PC-3 (cell line): ENCODE measurements at places on chromosomes 5 and 9.
A peak's percentile ranks its signal among the peaks of the same experiment; 100 is the strongest.

DNA sequence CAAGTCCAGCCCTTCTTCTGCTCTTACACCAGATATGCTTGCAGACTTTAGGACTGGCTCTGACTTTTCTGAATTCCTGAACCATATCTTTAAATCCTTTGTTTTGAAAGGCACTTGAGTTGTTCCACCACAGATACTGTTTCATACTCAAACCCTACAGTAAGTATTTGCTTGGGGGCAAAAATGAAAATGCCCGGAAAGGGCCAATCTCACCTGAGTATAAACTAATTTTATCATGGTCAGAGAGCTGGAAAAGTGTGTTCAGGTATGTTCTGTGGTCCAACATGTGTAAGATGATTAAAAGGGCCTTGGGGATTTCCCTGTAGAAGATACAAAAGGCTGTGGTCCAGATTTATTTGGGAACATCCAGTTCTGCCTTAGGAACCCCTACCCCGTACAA, 225.2 kb downstream of the MAN2A1 start:
- DNase-seq, result no peak

- DNase-seq, result no peak
Observed at GRCh38 chr9:101027733-101028345, 688 bp upstream of the PLPPR1 start.

DNA sequence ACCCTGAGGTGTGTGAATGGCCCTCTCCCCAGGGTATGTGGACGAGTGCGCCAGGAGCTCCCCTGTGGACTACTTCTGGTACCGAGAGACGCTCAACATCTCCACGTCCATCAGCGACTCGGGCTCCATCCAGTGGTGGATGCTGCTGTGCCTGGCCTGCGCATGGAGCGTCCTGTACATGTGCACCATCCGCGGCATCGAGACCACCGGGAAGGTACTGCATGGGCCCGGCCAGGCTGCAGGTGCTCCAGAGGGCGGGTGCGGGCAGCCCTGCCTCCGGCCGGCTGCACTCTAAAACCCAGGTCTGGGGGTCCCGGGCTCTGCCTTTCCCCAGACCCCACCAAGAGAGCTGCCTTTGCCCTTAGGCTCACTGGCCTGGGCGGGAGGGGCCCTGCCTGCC, 10.9 kb downstream of the SLC6A19 start:
- DNase-seq, result no peak

GRCh38 chr9:131487621-131488031, 15.1 kb upstream of the POMT1 start:
- no peak for DNase-seq

DNA sequence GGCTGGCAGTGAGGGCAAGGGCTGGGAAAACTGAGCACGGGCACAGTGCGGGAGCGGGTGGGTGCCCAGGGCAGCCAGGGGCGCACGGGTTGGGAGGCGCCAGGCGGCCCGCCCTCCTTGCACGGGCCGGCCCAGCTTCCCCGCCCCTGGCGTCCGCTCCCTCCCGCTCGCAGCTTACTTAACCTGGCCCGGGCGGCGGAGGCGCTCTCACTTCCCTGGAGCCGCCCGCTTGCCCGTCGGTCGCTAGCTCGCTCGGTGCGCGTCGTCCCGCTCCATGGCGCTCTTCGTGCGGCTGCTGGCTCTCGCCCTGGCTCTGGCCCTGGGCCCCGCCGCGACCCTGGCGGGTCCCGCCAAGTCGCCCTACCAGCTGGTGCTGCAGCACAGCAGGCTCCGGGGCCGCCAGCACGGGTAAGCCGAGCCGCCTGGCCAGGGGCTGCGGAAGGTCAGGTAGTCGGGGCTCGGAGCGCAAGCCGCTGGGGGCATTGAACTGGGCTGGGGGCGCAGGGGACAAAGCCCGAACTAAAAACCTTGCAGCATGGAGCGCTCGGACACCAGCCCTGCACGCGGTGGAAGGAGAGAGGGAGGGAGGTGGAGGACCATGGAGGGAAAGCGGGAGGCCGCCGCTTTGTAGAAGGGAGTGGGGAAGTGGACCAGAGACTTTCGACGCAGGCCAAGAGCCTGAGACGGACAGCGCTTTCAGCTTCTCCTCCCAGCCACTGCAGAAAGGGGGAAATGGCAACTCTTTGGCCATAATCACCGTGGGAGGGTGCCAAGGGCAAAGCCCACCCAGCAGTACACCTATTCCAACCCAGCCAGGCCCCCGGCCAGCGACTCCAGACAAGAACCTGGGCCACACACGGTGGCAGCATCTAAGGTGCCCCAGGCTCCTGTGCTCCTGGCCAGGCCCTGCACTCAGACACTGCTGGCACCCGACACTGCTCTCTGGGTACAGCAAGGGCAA, at the start of gene TGFBI:
TGFBI (plus strand) TSS at position 207 of the 961 bp plus-strand sequence; CDS start at position 275, 68 bp downstream.
- DNase-seq, result peak; percentile 42

GRCh38 chr5:24325306-24325832, 319.4 kb downstream of the CDH10 start:
- no peak for DNase-seq

- no peak for DNase-seq
Observed at GRCh38 chr5:92470770-92471169, 1087.7 kb upstream of the ARRDC3 start.

DNA sequence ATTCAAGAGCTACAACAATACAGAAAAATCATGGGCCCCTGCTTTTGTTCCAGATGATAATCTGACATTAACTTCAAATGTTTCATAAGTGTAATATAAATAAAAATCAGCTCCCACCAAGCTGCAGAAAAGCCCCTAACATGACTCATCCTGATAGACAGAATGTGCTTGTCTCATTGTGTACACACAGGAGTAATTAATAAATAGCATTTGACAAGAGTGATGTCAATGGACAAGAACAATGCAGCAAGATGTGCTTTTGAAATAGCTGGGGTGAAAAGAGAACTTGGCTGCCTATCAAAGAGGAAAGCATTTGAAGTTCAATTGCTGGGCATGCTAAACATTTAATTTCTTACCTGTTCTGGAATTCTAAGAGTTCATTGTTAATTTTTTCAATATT, 79.2 kb downstream of the DNAH5 start:
- no peak for DNase-seq
